WTC11 (cell line): ENCODE measurements at places on chromosomes 7 and 10. TPM values are rescaled to one million over a fixed set of nuclear protein-coding genes. Genes with fewer than 3 reads are reported as not detected.

Gene GLCCI1
- total RNA-seq = 23.8 to 27.0 TPM (median 24.2 TPM) in 3 replicates

Gene GNGT1
- total RNA-seq = 0.63 to 1.3 TPM (median 1.2 TPM) in 3 replicates

Gene GIMAP6
- 0.13 to 0.18 TPM (median 0.14 TPM) in 3 replicates for total RNA-seq

Gene TMEM26
- total RNA-seq = 1.4 to 1.6 TPM (median 1.6 TPM) in 3 replicates

Gene GARIN1A
- 0.14 to 0.15 TPM in 2 of 3 replicates, not detected in the other for total RNA-seq

Gene PRTFDC1
- 4.8 to 6.4 TPM (median 6.1 TPM) in 3 replicates for total RNA-seq

Gene C10orf143
- 1.4 to 1.9 TPM (median 1.6 TPM) in 3 replicates for total RNA-seq

Gene ZNF438
- 1.6 to 1.9 TPM (median 1.6 TPM) in 3 replicates for total RNA-seq

Gene PLEKHS1
- not detected in 3 replicates for total RNA-seq

Gene MAGI2
- 26.6 to 32.2 TPM (median 29.2 TPM) in 3 replicates for total RNA-seq

Gene NUDT1
- total RNA-seq = 100 to 108 TPM (median 102 TPM) in 3 replicates

GRCh38 chr7:27636326-27637006 lies 26.2 kb downstream of the HIBADH start:
- no peak for DNase-seq

- no peak for DNase-seq
Measured at GRCh38 chr10:76329891-76330575, 898.6 kb downstream of the LRMDA start.

DNA sequence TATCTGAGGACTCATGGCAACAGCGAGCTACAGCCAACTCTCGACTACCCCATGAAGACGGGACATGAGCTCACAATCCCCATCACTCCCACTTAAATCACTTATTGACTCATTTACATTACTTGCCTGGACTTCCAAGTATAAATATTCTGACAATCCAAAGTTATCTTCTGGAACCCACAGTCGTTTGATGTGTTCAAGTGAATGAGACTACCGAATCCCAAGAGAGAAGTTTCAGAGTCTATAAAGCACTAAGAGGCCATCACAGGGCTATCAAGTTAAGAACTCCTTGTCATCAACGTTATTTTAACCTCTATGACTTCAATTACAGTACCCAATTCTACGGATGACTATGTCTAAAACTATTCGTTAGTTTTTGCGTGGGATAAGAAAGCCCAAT lies 11.5 kb upstream of the ANAPC16 start:
- DNase-seq = no peak

- no peak for DNase-seq
Measured at GRCh38 chr10:131419797-131420196, 108.3 kb upstream of the TCERG1L start.

DNA sequence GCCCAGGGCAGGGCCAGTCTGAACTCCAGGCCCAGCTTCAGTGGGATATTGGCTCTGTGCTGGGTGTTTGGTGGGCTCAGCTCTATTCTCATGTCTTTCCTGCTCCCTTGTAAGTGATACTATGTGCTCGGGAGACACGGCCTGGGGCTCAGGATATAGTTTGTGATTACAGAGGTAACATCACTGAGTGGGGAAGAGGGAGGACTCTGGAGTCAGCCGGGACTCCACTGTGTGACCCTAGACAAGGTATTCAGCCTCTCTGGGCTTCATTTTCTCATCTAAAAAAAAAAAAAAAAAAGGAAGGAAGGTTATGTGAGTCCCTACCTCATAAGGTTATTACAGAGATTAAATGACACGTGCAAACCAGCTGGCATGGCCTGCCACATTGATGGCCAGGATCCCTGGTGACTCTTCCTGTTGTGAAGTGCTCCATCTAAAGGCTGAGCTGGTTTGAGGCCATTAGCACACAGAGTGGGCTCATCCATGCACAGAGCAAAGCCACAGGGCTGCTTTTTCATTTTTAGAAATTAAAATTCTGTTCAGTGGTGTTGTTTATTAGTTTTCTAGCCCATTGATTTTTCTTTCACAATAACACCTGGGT lies 15.7 kb downstream of the SLC13A4 start:
- no peak for DNase-seq

GRCh38 chr7:106282390-106282789 lies 2.4 kb downstream of the NAMPT start:
- DNase-seq = no peak

GRCh38 chr10:121609426-121610380 lies 11.5 kb upstream of the FGFR2 start:
- DNase-seq = no peak

DNA sequence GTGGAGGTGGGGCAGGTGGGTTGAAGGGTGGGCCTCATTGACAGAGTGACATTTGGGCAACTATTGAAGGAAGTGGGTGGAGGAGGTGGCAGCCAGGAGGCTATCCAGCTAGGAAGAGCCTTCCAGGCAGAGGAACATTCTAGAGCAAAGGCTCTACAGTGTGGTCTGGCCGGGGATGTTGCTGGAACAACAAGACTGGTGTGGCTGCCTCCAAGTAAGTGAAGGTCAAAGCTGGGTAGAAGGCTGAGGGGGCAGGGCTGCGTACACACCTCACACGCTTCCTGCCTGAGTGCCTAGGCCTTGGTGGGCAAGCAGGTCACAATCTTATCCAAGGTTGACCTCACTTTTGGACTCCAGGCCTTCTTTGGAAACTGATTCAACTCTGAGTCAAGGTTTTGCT lies 6.6 kb downstream of the CPA1 start:
- no peak for DNase-seq

DNA sequence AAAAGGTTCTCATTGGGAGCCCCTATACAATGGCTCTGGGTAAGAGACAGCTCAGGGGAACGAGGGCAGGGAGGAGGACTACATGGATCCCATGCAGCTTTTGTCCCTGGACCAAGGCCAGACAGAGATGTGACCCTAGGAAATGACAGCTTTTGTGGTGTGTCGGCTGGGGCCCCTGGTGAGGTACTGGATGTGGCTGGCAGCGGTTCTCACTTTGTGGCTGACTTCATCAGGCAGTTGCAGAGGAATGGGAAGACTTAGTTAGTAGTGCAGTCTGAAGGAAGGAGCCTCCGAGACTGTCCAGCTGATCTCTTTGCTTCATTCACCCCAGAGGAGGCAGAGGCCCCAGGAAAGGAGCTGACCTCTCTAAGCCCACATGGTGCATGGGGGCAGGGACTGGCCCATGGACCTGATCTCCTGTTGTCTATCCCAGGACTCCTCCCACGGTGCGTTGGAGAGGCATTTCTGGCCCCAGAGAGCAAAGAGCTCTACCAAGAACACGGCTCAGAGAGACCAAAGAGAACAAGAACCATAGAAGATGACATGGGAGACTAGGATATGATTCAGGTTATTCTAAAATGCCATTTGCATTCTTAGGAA lies 202.9 kb downstream of the RPS24 start:
- DNase-seq = no peak

DNA sequence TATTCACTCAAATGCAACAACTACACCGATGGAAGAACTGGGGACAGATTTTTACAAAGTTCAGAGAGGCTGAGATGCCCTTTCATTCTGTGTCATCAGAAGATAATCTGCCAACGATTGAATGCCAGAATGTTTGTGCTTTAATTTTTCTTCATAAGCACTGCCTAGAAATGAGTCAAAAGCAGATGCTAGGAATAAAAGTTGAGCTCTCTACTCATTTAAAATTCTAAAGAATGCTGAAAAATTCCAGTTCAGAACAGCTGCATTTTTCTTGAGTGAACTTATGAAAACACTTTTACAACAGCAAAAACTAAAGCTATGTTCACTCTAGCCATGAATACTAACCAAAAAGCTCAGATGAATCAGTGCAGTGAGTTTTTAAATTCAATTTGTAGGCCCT lies 22.3 kb upstream of the FAM133B start:
- no peak for DNase-seq

DNA sequence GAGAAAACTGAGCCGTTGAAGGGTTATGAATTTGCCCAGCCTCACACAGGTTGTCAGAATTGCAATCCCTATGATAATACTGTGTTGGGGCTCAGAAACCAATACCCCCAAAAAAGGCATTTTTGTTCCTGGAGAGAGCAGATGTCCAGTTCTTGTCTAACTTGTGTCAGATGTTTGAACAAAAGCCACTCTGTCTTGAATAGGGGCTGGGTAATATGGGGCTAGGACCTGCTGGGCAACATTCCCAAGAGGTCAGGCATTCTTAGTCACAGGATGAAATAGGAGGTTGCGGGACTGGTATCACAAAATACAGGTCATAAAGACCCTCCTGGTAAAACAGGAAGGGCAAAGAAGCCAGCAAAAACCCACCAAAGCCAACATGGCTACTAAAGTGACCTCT lies 482.1 kb downstream of the IPMK start:
- no peak for DNase-seq

DNA sequence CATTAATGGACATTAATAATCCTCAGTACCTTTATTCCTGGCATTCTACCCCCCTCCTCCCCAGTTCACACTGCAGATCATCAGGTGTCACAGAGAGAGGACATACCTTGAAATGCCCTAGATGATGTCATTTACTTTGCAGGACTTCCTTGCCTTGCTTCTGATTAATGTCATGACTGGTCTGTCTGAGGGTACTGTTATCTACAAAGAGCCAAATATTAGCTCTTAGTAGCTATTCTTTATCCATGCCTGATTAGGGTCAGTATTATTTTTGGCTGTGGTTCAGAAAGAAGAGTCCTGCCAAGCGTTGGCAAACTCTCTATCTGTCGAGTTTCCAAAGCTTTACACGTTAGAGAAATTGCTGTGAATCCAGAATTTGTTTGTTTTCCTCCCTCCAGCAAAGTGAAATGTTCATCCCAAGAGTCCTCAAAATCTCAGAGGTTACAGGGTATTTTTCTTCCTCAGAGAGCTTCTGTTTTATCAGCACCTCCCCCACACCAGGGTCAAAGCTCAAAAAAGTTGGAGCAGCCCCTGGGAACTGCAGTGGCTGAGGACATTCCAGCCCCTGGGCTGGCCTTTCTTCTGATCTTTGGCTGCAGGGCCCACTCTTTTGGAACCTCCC lies 12.6 kb downstream of the SCD start:
- no peak for DNase-seq

- DNase-seq = no peak
Measured at GRCh38 chr7:44930921-44931320, 45.6 kb upstream of the PURB start.

DNA sequence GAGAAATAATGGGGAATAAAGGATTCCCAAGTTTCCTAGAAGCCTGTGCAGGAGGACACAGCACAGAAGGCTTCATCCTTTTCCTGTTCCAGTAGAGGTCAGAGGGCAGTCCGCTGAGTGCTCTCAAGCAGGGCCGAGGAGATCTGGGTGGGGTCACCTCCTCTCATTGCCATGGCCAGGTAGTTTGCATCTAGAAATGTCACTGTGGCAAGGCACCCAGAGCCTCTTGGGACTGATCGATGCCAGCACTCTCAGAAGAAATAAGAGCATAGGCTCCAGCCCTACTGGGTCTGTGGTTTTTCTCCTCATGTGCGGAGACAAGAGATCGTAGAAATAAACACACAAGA lies 7.9 kb downstream of the NUB1 start:
- DNase-seq = no peak

DNA sequence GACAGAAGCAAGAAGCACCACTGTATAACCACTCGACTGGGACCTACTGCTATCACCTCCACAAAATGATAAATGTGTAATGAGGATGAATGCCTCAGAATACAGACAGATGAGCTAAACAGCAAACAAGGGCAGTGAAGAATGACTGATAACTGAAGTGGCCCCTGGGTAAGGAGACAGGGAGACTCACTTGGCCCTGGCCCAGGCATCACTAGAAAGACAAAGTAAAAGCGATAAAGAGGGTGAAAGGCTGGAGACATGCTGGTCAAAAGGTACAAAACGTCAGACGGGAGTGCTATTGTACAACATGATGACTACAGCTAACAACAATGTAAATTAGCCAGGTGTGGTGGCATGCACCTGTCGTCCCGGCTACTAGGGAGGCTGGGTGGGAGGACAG lies 27.8 kb upstream of the APBB1IP start:
- DNase-seq = no peak

DNA sequence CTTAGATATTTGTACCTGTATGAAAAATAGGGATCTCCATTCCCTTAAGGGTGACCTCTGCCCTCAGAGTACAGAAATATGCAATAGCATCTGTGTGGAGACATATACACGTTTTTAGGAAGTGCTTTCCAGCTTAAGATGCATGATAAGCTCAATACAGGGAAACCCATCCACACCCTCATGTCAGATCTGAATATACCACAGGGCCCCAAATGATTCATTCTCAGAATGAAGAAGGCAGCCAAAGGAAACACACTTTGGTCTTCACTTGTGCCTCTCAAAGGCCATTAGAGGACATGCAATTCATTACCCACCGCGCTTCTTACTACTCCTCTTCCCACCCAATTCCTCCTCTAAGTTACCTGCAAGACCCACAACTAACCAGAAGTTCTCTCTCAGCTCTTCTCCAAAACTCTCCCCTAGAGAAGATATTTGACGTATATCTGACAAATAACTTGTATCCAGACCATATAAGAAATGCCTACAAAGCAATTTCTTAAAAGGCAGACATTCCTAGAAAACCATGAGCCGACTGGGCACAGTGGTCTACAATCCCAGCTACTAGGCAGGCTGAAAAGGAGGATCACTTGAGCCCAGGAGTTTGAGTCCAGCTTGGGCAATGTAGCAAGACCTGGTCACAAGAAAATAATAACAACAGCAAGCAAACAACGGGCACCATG lies 103.0 kb downstream of the OAT start:
- no peak for DNase-seq

- no peak for DNase-seq
Measured at GRCh38 chr10:131702531-131703356, 198.1 kb upstream of the PPP2R2D start.

- no peak for DNase-seq
Measured at GRCh38 chr10:21092683-21093524, 195.8 kb upstream of the NEBL start.

- no peak for DNase-seq
Measured at GRCh38 chr10:60921633-60922032, 22.4 kb downstream of the RHOBTB1 start.

GRCh38 chr7:34130558-34131295 lies 225.4 kb downstream of the BMPER start:
- no peak for DNase-seq

DNA sequence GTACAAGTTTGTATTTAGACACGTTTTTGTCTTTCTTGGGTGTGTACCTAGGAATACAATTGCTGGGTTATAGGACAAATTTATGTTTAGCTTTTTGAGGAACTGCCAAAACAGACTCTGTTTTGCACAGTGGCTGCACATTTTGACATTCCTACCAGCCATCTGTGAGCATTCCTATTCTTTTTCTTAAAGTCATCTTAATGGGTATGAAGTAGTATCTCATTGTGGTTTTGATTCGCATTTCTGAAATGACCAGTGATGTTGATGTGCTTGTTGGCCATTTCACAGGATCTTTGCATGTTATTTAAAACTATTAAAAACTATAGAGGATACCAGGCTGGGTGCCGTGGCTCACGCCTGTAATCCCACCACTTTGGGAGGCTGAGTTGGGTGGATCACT lies 32.6 kb upstream of the IL15RA start:
- no peak for DNase-seq

- peak; percentile 75 for DNase-seq
Measured at GRCh38 chr7:110442381-110442837, 648.5 kb upstream of the LRRN3 start.
